Astrocyte of the hippocampus (primary cell): ENCODE measurements at places on chromosomes 16 and 17.

GRCh38 chr17:37607637-37608331 is 1.4 kb downstream of the SYNRG start:
- no peak for DNase-seq

- no peak for DNase-seq
These were observed 126.1 kb upstream of the RCVRN start for GRCh38 chr17:10031127-10031526.

GRCh38 chr17:28725166-28725659 is 820 bp downstream of the TLCD1 start:
- DNase-seq, result peak; percentile 59

GRCh38 chr17:72139212-72139611 is 18.4 kb downstream of the SOX9 start:
- DNase-seq, result no peak

GRCh38 chr17:50649042-50649908 is 14.6 kb downstream of the ABCC3 start:
- no peak for DNase-seq

GRCh38 chr17:19868079-19868395 is 301 bp upstream of the ULK2 start:
- no peak for DNase-seq

DNA sequence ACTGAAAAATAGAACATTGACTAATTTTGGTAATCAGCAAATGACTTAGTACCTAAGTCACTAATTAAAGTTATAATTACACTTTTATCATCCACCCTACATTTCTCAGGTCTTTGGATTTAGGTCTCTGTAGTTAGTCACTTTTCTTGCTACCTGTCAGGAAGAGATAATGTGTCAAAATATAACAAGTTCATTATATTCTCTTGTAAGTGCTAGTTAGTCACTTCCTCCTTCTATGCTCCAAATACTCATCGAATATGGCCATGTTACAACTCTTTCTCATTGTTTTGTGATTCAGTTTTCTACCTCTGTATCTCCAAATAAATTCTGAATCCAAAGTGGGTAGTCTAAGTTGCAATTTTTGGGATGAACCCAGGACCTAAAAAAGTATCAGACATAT is 163.5 kb upstream of the KIF2B start:
- DNase-seq, result no peak

DNA sequence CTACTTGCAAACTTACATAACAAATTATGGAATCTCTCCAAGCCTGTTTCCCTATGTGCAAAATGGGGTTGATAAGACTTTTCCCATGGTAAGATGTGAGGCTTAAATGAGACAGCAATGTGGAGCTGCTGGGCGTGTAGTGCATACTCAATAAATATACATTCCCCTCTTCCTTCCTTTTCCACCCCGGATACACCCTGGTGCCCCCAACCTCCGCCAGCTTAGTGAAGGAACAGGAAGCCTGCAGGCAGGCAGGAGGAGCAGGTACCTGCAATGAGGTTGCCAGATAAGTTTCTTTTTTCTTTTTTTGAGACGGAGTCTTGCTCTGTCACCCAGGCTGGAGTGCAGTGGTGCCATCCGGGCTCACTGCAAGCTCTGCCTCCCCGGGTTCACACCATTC is 14.9 kb downstream of the C17orf50 start:
- DNase-seq, result peak; percentile 15

GRCh38 chr17:46764000-46764708 is 54.3 kb downstream of the WNT3 start:
- peak; percentile 14 for DNase-seq

DNA sequence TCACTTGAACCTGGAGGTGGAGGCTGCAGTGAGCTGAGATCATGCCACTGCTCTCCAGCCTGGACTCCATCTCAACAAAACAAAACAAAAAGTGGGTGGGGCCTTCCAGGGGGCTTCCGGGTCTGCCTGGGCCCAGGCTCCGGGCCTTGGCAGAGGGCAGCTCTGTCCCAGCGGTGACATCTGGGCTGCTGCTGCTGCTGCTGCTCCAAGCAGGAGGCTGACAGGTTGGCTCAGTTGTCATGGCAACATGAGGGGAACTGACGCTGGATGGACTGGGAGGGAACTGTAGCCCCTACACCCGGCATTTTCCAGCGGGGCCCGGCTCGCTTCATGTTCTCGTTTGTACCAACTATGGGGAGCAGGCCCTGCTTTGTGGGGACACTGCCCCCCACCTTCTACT is 4.0 kb downstream of the BAIAP3 start:
- no peak for DNase-seq

- no peak for DNase-seq
These were observed 16.9 kb downstream of the SRCAP start for GRCh38 chr16:30715750-30716445.

DNA sequence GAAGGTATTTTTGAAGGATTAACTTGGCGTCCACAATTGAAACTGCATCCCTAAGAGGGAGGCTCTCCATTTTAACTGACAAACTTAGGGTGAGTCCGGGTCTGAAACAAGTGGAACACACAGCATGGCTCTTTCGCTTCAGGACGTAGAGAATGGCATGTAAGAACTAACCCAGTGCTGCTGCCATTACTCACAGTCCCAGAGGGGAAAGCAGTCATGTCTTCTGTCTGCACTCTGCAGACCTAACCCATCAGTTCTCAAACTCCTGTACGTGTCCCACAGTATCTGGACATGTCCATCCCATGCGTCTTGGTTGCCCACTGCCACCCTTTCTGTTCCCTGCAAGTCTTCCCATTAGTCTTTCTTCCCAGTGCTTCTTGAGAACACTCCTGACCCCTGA is 563 bp downstream of the ST6GALNAC1 start:
- no peak for DNase-seq

GRCh38 chr16:4686497-4687210 is 6.7 kb upstream of the NUDT16L1 start:
- DNase-seq, result no peak

GRCh38 chr16:69012906-69013305 is 92.5 kb upstream of the HAS3 start:
- DNase-seq, result no peak

DNA sequence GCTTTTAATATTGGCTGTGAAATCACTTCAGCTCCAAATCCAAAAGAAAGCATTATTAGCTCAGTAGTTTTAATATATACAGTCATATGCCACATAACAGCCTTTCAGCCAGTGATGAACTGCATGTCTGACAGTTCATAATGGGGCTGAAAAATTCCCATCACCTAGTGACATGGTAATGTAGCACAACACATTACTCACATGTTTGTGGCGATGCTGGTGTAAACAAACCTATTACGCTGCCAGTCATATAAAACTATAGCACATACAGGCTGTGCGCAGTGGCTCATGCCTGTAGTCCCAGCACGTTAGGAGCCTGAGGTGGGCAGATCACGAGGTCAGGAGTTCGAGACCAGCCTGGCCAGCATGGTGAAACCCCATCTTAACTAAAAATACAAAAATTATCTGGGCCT is 92.2 kb downstream of the TUBD1 start:
- DNase-seq, result peak; percentile 69

DNA sequence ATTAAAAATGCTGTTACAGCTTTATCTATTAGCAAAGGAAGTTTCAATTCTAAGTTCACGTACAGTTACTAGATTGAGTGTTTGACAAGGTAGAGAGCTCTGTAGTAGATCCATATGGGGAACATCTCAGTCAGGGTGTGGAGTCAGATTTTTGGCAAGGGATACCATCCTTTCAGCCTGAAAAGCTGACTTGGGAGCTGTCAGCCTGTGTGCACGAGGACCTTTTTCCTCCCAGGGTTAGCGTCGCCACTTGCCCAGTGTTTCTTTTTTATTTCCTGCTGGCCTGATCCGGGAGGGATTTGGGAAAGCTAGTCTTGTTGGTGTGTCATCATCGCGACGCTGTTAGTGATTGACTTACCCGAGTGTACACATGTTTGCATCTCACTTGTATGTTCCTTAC is 29.5 kb downstream of the WWOX start:
- DNase-seq, result no peak

GRCh38 chr16:52757746-52758472 is 211.0 kb upstream of the TOX3 start:
- no peak for DNase-seq

DNA sequence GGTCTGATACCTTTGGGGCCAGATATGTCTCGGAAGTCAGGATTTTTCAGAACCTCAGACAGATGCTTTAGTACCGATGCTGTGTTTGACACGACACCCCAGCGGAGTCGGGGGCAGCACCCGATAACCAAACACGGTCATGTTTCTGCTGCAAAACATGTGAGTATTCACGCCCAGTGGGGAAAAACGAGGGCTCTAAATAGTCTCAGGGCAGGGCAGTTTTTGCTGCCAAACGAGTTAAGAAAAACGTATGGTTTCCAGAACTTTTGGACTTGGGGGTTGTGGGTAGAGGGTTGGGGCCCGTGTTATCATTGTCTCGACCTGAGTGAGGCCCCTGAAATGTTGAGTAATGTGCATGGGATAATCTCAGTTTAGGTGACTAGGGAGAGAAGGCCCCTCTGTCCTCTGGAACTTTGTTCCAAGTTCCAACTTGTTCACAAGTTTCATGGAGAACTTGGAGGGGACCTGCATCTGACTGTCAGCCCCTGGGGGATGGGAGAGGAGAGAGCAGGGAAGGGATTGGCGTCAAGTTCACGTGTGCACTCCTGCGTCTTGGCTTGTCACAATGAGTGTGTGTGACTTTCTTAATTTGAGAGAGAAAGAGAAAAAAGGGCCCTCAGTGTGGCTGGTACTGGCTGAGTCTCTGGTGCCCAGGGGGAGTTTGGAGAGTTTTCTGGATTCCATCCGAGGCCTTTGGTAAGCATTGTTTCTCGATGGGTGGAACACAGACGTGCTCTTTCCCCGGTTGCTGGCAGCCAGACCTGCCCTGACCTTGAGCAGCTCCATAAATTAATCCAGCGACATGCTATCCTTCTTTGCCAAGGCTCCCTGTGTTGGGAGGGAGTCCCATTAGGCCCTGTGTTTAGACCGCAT is 83.9 kb upstream of the CIBAR2 start:
- peak; percentile 45 for DNase-seq

DNA sequence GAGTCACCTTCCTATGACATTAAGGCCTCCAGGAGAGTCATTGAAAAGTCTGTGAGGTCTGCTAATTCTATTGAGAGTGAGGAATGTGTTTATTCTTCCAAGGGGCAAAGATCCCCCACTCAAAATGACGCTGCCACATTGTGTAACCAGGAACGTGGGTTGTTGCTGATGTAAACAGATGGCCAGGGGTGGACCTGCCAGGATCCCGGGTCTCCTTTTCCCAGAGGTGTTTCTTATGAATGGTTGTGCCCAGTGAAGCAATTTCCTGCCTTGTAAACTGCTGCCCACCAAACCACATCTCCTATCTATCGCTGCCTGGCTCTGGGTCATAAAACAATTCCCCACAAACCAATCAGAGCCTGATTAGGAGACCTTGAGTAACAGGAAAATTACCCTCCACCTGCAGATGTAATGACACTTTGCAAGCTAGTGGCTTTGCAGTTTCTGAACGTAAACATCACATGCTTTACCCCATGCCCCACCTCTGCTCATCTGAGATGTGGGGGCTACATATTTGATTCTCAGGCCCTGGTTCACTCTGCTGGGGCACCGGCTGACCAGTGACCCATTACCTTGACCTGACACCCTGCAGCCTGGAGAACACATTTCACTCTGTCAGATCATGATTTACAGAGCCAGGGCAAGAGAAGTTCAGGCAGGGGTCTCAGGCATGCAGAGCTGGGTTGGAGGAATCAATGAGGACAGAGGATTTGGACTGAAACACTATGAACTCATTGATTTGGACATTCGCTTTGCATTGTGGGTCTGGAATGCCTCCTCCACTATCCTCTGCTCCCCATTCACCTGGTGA is 33.1 kb upstream of the DDX52 start:
- peak; percentile 8 for DNase-seq

DNA sequence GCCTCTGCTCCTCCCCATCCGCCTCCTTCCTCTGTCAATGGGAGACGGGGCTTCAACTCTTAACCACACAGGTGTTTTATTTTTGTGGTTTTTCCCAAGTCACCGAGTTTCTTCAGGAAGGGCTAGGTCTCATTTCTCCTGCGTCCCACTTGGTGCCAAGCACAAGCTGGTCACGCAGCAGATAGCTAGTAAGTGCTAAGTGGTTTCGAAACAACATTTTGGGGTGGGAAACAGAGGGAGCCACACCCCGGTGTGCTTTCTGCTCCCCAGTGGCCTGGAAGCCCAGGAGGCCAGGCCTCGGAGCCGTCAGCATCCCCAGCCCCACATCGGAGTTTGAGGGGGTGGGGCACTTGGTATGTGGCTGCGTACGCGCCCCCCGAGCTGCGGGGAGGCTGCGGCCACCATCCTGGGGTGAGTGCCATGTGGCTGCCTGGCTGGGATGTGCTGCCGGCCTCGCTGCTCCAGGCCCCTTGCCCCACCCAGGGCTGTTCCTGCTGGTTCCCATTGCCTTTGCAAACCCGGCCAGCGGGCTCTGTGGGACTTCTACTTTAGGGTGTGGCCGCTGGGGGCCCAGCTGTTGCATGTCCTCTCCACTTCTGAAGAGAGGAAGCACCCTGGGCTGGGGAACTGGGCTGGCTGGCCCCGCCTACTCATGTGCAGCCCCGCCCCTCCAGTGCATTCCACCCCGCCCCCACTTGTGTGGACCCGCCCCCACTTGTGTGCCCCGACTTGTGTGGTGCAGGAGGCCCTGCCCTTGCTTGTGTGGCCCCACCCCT is 55.6 kb downstream of the BAIAP2 start:
- DNase-seq, result no peak
